Esophagus muscularis mucosa (tissue), 4 donors: ENCODE measurements at places on chromosomes 7 and 10. TPM values are rescaled to one million over a fixed set of nuclear protein-coding genes. Genes with fewer than 3 reads are reported as not detected.

DNA sequence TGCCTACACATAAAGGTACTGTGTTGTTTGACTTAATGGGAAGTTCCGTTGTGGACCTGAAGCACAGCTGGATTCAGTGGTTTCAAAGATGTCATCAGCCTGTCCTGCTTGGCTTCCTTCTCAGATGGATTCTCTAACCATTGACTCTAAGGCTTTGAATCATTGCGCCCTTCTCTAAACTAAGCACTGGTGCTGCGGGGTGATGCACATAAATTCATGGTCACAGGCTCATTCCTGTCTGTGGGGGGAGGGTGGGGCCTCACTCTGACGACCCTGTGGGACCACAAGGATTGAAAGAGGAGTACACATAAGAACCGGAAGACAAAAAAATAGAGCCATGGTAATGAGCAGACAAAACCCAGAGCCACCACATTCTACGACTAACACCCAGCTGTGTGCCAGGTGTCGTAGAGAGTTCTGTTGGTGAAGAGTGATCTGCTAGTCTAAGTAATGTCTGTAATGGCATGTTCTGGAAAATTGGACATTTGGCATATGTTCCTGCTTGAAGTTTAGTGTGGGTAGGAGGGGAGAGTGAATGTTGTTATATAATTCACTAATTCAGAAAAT lies 97.3 kb upstream of the YAE1 start:
- peak; percentile 64 for DNase-seq

- no peak for DNase-seq
These were observed 97.3 kb upstream of the COL1A2 start for GRCh38 chr7:94297397-94297838.

GRCh38 chr10:95837783-95838182 lies 70.0 kb upstream of the CC2D2B start:
- no peak for DNase-seq

GRCh38 chr10:130914367-130914766 lies 397.2 kb downstream of the TCERG1L start:
- DNase-seq = no peak

DNA sequence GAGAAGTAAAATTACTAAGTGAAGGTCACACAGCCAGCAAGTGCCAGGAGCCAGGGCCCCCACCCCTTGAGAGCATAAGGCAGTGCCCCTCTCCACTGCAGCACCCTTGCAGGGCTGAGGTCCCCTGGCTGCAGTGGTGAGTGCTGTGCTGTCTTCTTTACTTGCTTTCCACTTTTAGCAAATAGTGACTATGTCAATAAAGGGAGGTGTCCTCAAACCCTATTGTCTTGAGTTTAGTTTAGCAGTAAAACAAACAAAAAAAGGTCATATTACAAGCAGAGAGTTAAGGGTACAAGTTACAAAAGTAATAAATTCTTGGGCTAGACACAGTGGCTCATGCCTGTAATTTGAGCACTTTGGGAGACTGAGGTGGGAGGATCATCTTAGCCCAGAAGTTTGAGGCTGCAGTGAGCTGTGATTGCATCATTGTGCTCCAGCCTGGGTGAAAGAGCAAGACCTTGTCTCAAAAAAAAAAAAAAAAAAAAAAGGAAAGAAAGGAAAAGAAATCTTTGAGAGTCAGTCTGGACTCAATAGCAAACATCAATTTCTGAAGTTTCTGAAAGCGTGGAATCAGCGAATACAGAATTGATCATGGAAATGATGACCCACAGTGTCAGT lies 39.0 kb upstream of the KIF5B start:
- DNase-seq = no peak

DNA sequence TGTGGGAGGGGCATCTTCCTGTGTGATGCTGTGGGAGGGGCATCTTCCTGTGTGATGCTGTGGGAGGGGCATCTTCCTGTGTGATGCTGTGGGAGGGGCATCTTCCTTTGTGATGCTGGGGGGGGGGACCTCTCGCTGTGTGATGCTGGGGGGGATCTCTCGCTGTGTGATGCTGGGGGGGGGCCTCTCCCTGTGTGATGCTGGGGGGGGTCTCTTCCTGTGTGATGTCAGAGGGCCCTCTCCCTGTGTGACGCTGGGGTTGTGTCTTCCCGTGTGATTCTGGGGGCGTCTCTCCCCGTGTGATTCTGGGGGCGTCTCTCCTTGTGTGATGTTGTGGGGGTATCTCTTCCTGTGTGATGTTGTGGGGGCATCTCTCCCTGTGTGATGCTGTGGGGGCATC lies 27.9 kb upstream of the DPYSL4 start:
- no peak for DNase-seq

DNA sequence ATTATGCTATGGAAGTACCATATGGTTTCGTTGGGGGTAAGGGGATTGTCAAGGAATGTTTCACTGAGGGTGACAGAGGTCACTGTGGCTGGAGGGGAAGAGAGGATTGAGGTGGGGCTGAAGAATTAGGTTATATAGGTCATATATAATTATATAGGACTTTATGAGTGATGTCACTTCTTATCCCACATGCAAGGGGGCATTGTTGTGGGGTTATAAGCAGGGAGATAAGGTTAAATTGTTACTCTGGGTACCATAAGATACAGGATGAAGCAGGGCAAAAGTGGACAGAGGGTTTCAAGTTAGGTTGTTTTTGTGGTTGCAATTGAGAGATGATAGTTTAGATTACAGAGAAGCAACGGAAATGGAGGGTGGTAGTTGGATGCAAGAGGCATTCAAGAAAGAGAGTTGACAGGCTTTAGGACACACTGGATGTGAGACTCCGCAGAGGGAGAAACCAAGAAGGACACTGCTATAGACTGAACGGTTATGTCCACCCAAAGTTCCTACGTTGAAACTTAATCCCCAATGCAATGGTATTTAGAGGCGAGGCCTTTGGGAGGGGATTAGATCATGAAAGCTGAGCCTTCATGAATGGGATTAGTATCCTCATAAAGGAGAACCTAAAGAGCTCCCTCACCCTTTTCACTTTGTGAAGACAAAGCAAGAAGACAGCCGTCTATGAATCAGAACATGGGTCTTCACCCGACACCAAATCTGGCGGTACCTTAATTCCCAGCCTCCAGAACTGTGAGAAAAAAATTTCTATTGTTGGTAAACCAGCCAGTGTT lies 7.0 kb upstream of the PRR15 start:
- no peak for DNase-seq

DNA sequence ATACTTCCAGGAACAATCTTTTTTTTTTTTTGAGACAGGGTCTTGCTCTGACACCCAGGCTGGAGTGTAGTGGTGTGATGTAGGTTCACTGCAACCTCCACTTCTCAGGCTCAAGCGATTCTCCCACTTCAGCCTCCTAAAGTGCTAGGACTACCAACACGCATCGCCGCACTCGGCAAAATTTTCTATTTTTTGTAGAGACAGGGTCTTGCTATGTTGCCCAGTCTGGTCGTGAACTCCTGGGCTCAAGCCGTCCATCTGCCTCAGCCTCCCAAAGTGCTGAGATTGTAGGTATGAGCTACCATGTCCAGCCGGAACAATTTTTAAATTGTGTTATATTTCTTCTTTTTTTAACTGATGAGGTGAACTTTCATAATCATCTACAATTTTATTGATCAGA lies 2.1 kb downstream of the ZNF511 start:
- DNase-seq = no peak

GRCh38 chr7:142689439-142690120 lies 59.7 kb upstream of the PRSS1 start:
- no peak for DNase-seq

DNA sequence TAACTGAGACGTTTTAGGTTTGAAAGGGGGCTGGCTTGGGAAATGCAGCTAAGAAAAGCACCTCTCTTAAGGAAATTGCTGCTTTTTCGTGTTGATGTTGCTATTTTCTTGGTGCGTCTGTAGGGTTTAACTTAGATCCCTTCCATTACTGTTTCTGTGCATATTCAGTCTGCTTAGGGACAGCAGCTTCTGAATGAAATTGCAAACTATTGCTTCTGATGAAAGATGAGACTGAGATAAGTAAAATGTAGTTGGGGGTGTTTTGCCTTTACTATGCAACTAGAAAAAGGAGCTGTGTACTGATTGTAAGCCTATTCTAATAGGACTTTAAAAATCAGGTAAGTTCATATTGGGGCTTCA lies 772 bp downstream of the HDAC9 start:
- no peak for DNase-seq

- DNase-seq = no peak
These were observed 7.5 kb downstream of the EPDR1 start for GRCh38 chr7:37927773-37928444.

DNA sequence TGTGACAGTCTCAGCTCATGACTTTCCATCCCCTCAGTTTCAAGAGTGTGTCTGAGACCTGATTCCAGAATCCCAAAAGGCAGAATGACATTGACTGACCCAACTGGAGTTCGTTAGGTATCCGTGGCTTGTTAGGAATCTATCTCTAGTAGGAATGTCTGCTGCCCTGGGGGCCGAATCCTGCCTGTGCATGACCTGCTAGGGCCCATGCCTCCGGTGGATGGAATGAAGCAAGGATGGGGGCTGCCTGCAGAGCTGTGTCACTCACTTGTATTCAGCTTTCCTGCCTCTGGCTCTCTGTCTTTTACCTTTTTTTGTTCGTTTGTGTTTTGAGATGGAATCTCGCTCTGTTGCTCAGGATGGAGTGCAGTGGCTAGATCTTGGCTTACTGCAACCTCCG lies 129.5 kb downstream of the SDK1 start:
- no peak for DNase-seq

Gene PPIF
- total RNA-seq = 19.5 TPM

Gene RAPGEF5
- 22.5 TPM for total RNA-seq

Gene PTPN20
- 2.3 TPM for total RNA-seq

Gene NKX1-2
- not detected for total RNA-seq

Gene TAS2R5
- 2.1 TPM for total RNA-seq
